Stimulated activated CD4-positive, alpha-beta T cell treated with anti-CD3 and anti-CD28 coated beads, Interleukin-4, amount 100 ng/mL, for 4 hours (primary cell): ENCODE measurements at places on chromosomes 13 and 19.

DNA sequence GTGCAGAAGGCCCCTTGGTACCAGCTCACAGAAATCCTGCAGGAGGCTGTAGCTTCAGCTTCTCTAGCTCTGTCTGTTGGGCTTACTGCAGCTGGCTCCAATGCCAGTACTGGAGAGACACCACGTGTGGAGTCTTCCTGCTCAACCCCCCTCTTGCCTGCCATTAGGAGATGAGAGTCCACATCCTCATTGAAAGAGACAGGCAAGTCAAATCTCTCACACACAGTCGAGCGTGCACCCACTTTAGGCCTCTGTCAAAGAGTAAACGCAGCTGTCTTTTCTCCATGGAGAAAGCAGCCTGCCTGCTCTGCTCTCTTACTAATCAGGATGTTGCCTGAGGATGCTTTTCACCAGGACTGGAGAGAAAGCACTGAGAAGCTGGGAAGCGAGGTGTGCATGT is 523.0 kb upstream of the NBEA start:
- no peak for DNase-seq

GRCh38 chr13:49627831-49628652 is at the start of gene ARL11:
Gene ARL11, plus strand, starts transcription at chr13:49628507. Its CDS starts 1,941 bp downstream, at chr13:49630448.
- peak; percentile 50 for DNase-seq

- peak; percentile 12 for DNase-seq
Observed at GRCh38 chr13:50080203-50080910, 65.1 kb downstream of the KCNRG start.

DNA sequence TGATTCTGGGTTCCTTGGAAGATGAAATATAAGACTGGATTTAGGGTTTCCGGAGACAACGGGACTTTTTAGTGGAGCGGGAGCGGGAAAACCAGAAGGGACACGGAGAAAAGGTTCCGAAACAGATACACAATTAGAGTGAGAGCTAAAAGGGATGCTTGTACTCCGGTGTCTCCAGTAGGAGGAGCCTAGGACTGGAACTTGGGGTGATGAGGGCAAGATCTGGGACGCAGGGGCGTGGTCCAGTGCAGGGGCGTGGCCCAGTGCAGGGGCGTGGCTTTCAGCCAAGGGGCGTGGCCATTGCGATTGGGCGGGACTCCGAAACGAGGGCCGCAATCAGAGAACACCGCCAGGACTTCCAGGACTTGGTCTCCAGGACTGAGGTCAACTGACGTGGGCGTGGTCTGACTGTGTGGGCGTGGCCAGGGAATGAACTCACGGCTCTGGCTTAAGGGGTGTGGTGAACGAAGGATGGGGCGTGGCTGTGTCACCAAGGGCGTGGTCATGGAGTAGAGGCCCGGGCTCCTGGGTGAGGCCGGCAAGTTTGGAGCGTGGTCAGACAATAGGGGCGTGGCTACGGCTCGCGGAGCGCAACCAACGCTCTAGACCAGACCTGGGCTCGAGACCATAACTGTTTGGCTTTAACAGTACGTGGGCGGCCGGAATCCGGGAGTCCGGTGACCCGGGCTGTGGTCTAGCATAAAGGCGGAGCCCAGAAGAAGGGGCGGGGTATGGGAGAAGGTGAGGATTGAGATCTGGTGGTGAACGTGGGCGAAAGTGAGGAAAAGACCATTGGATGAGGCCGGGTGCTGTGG is at the start of gene DKKL1:
DKKL1 (plus strand) TSS at position 610 of the 815 bp plus-strand sequence; CDS start at position 732, 122 bp downstream.
- peak; percentile 46 for DNase-seq

DNA sequence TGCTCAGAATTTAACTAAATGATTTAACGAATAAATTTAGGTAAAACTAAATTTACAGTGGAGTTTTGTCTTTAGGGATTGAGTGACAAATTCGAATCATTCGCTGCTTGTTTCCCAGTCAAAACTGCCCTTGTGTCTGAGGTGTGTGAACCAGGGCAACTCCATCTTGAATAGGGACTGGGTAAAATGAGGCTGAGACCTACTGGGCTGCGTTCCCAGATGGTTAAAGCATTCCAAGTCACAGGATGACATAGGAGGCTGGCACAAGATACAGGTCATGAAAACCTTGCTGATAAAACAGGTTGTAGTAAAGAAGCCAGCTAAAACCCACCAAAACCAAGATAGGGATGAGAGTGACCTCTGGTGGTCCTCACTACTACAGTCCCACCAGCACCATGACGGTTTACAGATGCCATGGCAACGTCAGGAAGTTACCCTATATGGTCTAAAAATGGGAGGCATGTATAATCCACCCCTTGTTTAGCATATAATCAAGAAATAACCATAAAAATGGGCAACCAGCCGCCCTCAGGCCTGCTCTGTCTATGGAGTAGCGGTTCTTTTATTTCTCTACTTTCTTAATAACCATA is 10.2 kb upstream of the ANKRD10 start:
- no peak for DNase-seq

- no peak for DNase-seq
Observed at GRCh38 chr19:7450243-7451223, 38.3 kb downstream of the PEX11G start.
